Fibroblast of villous mesenchyme (primary cell): ENCODE measurements at places on chromosomes 1 and 21.

GRCh38 chr1:157404063-157404501 is 148.2 kb downstream of the FCRL5 start:
- peak; percentile 35 for DNase-seq

- no peak for DNase-seq
These were observed 115.3 kb downstream of the PLA2G4A start for GRCh38 chr1:186943891-186944686.

- DNase-seq: no peak
These were observed 3.1 kb upstream of the SLC1A7 start for GRCh38 chr1:53145619-53145941.

GRCh38 chr1:171835891-171836290 is 5.4 kb upstream of the DNM3 start:
- DNase-seq: no peak

GRCh38 chr1:24683713-24684162 is 40.6 kb downstream of the SRRM1 start:
- DNase-seq: peak; percentile 92

DNA sequence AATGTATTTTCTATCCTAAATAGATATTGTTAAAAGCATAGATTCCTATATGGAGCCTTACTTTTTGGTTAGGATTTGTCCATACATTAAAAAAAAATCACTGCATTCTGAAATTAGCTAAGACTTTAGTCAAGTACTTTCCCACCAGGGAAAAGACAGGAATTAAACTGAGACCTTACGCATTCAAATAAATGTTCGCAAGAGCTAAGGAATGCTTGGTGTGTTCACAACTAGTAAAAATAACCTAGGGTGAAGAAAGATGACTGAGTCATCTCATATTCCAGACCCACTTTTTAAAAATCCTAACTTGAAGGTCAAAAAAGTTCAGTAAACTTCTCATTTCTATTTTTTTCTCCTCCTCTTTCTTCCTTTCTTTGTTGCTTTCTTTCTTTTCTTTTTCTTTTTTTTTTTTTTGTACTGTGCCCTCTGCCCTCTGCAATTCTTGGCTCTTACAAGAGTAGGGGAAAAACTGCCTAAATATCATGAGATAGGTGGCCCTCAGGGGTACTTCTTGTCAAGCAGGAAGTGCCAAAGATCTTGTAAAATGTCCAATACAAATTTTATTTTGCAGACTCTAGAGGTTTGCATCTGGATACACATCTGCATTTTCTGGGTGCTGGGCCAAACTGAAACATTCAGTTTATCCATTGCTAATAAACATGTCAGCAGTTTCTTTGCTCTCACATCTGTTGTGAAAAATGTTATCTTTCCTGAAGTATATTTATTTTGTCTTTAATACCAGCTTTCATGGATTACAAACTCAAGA is 121.4 kb upstream of the GORAB start:
- DNase-seq: peak; percentile 91

- DNase-seq: peak; percentile 26
These were observed 102.0 kb upstream of the ARHGEF16 start for GRCh38 chr1:3352299-3352951.

- DNase-seq: peak; percentile 68
These were observed 26.8 kb downstream of the PTTG1IP start for GRCh38 chr21:44846485-44847260.

GRCh38 chr1:43074244-43074643 is 97.8 kb downstream of the EBNA1BP2 start:
- no peak for DNase-seq

DNA sequence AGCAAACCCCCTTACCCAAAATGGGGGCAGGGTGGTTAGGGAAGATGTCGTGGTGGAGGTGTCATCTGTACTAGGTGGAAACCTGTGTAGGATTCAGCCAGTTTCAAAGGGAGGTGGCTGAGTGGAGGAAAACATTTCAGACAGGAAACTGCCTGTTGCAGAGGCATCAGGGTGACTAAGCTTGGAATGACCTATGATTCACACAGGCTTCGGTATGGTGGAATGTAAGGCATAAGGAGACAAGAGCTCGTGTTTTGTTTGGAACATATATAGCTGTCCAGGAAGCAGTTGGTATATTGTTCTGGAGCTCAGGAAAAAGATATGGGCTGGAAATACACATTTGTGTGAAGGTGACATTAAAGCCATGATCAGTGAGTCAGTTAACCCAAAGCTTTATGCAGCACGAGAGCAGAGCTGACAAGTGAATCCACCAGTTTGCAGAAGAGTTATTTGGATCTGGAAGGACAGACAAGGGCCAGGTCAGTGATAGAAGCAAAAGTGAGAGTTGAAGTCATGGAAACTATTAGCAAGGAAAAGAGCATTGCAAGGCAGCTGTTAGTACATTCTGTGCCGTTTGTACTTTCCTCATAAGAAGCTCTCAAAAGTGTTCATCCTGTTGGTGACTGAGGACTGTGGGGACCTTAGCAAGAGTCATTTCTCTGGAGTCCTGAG is 12.2 kb downstream of the UTP25 start:
- DNase-seq: peak; percentile 91

GRCh38 chr1:156704930-156705320 is 458 bp downstream of the CRABP2 start:
- DNase-seq: peak; percentile 65

DNA sequence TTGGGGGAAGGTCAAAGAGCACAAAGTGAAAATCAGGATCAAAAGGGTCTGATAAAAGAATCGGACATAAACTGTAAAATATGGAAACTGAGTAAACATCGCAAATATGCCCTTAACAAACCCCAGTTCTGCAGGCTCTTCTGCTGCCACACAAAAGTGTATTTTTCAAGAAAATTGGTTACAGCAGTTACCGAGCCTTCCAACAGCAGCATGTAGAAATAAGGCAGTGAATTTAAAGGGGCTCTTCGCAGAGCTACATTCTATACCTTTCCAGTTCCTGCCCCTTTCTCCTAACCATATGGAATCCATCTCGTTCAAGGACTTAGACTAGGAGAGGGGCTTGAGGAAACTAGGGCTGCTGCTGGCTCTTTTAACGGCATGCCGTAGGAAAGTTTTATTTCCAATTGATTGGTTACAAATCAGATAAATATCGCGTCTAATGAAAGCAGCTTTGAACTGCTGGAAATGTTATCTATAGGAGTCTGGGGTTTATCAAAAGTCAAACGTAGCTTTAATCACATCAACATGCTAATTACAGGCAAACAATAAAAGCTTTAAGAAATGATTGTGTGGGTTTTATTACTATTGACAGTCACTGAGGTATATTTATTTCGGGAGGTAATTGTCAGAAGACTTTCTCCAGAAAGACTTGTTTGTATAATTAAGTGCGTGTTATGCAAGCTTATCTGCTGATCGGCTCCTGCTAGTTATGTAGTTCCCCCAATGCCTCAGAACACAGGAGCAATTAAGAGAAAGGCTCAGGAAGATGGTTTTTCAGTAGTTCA is 59.1 kb downstream of the GORAB start:
- DNase-seq: peak; percentile 28

DNA sequence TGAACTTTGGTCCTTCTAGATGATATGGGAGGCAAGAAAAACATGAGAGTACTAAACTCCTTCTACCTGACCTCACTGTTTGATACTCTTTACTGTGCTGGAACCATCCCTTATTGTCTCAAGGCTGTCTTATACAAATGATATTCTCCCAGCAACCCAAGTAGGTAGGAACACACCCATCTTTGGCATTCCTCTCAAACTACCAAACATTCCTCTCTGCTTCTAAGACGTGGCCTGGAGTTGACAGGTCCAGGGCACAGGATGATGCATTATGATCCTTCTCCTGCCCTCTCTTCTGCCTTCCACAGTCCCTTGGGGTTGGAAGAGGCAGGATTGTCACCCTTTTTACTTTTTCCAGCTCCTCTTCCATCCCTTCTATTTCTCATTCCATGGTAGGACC is 90.5 kb downstream of the SPATA17 start:
- DNase-seq: no peak

DNA sequence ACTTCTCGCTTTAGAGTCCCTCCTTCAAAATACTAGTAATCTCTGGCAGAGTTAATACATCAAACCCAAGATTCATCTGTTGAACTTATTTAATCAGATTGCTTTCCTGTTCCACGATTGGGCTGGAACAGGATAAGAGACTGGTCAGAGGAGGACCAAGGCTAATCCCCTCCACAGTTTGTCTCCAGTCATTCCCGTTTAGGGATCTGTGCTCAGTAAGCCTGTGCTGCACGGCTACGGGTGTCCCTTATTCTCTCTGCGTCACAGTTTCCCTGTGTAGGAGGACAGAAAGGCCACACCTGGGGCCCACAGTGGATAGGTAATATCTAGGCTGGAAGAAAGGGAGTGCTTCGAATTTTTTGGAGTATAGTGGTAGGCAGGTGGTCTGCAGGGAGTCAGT is 16.5 kb upstream of the NUAK2 start:
- no peak for DNase-seq

GRCh38 chr1:103489935-103490334 is 35.6 kb upstream of the RNPC3 start:
- peak; percentile 16 for DNase-seq

- no peak for DNase-seq
These were observed 22.7 kb upstream of the MX1 start for GRCh38 chr21:41403331-41403730.

DNA sequence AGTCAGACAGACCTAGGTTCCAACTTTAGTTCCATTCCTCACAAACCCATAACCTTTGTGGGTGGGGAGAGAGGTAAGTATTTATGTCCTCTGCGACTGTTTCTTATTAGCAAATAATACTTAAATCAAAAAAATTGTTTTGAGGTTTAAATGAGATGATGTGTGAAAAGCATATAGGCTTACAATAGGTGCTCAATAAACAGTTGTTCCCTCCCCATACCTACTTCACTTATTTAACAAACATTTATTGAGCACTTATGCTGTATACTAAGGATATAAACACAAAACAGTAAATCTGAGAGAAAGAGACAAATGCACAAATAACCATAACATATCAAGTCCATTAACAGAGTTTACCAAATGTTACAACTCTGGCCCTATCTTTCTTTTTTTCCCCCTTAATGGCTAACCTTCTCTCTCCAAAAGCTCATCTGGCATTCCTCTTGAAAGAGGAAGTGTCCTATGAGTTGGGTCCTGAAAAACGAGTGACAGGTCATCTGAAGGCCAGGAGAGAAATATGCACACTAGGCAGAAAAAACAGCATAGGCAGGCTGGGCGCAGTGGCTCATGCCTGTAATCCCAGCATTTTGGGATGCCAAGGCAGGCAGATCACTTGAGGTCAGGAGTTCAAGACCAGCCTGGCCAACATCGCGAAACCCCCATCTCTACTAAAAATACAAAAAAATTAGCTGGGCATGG is 10.3 kb downstream of the PIGM start:
- DNase-seq: no peak

GRCh38 chr1:234598974-234599616 is 10.9 kb downstream of the IRF2BP2 start:
- no peak for DNase-seq

GRCh38 chr1:186897008-186897407 is 68.3 kb downstream of the PLA2G4A start:
- no peak for DNase-seq

DNA sequence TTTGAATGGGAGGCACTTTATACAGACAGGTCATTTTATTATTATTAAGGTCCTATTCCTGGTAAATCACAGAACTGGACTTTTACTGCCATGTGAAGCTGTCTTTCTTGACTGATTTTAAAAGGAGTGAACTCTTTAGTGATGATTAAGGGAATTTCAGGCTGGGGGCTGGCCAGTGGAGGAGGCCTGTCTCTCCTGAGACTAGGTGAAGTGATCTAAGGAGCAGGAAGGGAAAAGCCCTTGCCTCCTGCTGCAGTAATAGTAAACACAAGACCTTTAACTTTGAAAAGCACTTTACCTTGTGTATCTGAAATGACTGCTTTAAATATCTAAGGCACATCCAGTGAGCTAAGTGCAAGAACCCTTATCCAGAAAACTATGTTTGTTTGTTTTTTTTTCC is 118.0 kb upstream of the SPAG17 start:
- DNase-seq: no peak

GRCh38 chr1:41353744-41354143 is 7.5 kb upstream of the FOXO6 start:
- DNase-seq: no peak

- no peak for DNase-seq
These were observed 1.0 kb downstream of the LYST start for GRCh38 chr1:235865565-235866204.

DNA sequence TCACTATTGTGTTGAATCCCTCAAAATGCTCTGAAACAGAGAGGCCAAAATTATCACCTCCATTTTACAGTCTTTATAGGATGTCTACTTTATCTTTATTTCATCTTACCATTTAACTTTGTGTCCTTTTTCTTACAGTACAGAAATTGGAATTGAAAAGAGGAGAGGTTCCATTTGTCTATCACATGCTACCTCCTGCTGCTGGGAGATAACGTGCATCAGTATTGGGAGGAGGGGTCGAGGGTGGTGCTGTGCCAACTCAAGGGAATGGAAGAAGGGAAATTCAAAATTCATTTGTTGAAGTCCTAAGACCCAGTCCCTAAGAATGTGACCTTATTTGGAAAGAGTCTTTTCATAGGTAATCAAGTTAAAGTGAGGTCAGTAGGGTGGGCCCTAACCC is 85.3 kb downstream of the HHIPL2 start:
- DNase-seq: no peak

GRCh38 chr1:47838562-47839432 is 158.4 kb downstream of the TRABD2B start:
- DNase-seq: no peak

GRCh38 chr1:24167008-24167407 is 20.1 kb downstream of the IFNLR1 start:
- DNase-seq: no peak

GRCh38 chr21:14482165-14482564 is 64.0 kb downstream of the SAMSN1 start:
- DNase-seq: no peak

DNA sequence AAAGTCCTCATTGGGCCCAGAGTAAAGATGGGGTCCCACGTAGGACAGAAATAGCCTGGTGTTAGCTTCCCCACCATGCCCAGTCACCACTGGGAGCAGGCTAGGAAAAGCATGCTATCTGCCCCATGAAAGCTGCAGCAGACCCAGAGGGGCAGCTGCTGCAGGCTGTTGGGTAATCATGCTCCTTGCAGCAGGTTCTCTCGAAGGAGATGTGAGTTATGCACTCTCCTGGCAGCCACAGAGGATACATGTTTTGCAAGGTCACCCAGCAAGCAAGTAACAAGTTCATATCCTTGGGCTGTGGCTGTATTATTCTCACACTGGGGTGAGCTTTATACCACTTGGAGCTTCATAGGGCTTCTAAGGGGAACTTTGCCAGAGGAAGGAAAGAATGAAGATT is 9.1 kb upstream of the HEYL start:
- peak; percentile 47 for DNase-seq
